ENCODE measurements at places on chromosomes 12 and 14.
A peak's percentile ranks its signal among the peaks of the same experiment; 100 is the strongest.

- DNase-seq = no peak
Measured at GRCh38 chr14:104081261-104081835, 4.2 kb upstream of the ASPG start.

GRCh38 chr12:50315803-50316202 is 32.5 kb upstream of the LIMA1 start:
- DNase-seq = no peak

GRCh38 chr14:85131226-85131922 is 398.6 kb upstream of the FLRT2 start:
- peak; percentile 58 for DNase-seq

DNA sequence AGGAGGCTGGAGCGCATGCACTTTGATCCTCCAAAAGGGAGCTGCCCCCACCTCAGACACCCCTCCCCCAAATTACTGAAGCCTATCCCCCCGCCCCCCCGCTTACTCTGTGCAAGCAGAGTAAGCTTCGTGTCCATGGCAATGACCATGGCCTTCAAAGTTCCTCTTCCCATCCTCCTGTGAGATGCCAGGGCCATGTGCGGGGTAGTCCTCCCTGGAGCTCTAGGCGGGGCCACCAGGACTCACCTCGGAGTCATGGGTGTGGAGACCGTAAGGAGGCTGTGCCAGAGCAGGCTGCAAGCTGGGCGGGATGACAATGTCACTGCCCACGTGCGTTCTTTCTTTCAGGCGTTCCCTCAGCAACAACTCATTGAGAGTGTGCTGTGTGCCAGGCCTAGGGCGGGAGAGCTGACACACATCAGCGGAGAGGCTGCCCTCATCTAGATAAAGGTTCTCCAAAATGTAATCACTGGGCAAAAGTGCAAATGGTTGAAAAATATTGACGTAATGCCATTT is 66.8 kb downstream of the C14orf132 start:
- DNase-seq = no peak

GRCh38 chr12:130685250-130685787 is 30.8 kb downstream of the RIMBP2 start:
- DNase-seq = no peak

GRCh38 chr12:129527506-129527905 is 376.3 kb downstream of the TMEM132D start:
- no peak for DNase-seq

- DNase-seq = no peak
Measured at GRCh38 chr14:68243450-68244010, 424.0 kb downstream of the RAD51B start.

- no peak for DNase-seq
Measured at GRCh38 chr14:20341646-20342045, 1.8 kb upstream of the PARP2 start.

DNA sequence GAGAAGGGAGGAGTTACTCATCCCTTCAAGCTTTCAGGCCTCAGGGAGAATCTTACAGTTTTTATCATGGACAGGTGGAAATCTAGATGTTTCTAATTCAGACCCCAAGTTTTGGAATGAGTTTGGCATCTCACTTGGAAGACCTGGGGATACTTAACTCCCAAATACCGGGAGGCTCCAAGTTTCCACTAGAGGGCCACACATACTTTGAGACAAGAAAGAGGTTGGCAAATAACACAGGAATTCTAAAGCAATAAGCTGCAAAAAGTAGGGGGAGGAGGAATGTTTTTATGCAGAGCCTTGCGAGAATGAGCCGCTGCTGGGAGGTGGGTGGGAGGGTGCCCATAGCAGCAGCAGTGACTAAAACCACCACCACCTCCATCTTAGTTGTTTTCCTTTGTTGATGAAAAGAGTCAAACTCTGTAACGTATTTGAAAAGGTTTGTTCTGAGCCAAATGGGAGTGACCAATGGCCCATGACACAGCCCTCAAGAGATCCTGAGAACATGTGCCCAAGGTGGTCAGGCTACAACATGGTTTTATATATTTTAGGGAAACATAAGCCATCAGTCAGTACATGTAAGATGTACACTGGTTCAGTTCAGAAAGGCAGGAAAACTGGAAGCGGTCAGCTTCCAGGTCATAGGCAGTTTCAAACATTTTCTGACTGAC is 34.2 kb upstream of the RNASE1 start:
- DNase-seq = peak; percentile 51

- DNase-seq = no peak
Measured at GRCh38 chr14:72663076-72663487, 230.8 kb downstream of the DPF3 start.

GRCh38 chr14:90608929-90609341 is 207.3 kb downstream of the TTC7B start:
- DNase-seq = no peak

DNA sequence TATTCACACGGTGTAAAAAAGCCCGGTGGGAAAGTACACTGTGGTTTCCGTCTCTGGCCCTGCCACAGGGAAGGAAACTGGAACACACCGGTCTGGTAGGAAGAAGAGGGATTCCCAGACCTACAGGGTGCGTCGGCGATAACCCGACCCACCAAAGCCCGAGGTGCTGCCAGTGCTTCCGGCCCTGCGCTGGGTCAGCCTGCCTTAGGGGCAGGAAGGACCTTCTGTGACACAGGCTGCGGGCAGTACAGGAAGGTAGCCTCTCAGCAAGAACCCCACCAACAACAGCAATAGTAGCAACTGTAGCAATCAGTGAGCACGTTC is 169.5 kb upstream of the FKBP4 start:
- DNase-seq = peak; percentile 29

GRCh38 chr14:77902811-77903210 is 102.9 kb downstream of the ADCK1 start:
- DNase-seq = no peak
